CMK (cell line): ENCODE measurements at places on chromosomes 2 and 18.

- no peak for DNase-seq
Observed at GRCh38 chr18:32760391-32760790, 12.4 kb downstream of the KLHL14 start.

- peak; percentile 51 for DNase-seq
Observed at GRCh38 chr2:61017003-61017555, 441 bp upstream of the PEX13 start.

DNA sequence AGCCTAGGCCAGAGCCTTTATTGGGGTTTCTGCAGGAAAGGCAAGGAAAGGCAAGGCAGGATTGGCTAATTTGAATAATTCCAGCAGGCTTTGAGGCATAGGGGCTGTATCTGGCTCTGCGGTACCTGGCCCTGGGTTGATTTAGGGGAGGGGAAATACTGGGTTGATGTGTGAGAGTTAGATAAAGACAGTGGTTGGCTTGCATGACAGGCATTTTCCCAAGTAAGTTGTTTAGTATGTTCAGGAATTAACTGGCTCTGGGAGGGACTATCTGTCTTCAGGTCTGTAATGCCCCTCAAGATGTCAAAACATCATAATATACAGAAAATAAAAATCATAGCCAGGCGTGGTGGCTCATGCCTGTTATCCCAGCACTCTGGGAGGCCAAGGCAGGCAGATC lies 98.7 kb downstream of the UBR3 start:
- peak; percentile 9 for DNase-seq

- no peak for DNase-seq
Observed at GRCh38 chr2:37389989-37390765, 45.7 kb downstream of the QPCT start.

- DNase-seq, result no peak
Observed at GRCh38 chr2:20370191-20370590, 19.5 kb upstream of the PUM2 start.

DNA sequence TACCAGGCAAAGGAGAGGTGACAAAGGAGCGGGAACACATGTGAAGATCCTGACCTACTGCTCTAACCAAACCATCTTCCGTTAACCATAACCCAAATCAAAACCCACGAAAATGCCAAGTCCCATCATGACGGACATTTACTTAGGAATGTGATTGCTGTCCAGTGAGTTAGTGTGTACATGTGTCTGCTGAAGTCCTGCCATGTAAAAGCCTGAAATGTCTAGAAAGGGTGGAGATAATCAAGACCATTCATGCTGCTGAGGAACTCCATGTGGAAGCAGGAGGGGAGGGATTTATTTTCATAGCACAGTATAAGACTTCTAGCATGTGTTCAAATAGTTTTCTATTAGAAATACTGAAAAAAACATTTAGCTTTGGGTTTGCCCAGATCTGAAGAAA lies 137.0 kb upstream of the BOD1L2 start:
- no peak for DNase-seq

DNA sequence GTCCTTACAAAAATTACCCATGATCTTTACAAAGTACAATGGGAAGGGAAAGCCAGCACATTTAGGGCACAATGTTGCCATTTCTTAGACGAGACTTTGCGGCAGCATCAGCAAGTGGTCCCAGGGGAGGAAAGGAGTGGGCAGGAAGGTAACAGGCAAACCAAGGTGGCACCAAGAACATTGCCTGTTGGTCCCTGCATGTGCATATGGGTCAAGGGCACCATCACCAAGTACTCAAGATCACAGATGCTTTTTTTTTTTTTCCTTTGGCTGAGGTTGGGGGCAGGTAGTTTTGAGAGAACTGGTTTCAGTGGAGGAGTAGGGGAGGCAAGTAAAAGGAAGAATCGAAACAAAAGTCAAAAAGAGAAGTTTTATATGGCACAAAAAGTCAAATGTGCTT lies 752 bp upstream of the CYTIP start:
- no peak for DNase-seq

- no peak for DNase-seq
Observed at GRCh38 chr2:25615920-25616319, 57.5 kb downstream of the DTNB start.

DNA sequence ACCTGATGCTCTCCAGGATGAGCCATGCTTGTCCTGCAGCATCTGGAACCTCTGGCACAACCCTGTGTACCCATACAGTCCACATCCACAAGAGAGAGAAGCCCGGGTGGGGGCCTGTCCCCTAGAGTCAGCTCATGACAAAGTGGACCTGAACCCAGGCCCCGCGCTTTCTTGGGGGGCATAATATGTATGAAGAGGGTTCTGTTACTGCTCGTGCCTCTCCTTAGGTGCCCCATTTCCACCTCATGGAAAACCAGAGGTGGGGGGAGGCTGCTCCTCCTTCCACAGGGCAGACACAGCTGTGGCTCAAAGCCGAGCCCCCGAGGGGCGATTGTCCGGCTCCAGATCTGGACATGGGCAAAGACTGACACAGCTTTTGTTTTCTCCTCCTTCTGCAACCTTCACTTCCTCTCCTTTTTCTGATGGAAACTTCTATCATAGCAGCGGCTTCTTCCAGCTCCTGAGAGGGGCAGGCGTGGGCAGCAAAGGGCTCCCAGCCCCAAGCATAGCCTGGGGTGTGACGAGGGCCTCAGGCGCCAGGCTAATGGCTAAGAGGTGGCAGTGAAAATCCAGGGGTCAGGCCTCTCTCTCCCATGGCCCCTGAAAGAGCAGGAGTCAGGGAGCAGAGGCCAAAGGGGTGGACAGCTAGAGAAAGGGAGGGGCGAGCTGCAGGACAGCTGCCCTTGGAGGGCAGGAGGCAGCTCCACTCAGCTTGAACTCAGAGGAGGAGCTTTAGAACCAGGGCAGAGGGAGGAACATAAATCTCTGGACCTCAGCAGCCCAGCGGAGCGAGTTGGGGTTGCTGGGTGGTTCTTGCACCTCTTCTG lies 155.5 kb downstream of the ZFP36L2 start:
- DNase-seq, result no peak

DNA sequence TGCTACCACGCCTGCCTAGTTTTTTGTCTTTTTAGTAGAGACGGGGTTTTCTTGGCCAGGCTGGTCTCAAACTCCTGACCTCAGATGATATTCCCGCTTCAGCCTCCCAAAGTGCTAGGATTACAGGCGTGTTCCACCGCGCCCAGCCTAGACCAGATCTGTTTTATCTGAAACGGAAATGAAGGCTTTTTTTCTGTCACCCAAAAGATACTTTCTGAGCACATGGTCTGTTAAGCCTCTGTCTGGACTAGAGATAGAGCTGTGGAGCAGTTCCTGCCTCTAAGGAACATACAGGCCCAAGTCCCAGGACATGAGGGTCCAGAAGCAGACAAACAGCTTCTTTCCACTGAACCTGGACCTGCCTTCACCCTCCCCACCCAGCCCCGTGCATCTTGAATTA lies 43.6 kb upstream of the PTMA start:
- no peak for DNase-seq

DNA sequence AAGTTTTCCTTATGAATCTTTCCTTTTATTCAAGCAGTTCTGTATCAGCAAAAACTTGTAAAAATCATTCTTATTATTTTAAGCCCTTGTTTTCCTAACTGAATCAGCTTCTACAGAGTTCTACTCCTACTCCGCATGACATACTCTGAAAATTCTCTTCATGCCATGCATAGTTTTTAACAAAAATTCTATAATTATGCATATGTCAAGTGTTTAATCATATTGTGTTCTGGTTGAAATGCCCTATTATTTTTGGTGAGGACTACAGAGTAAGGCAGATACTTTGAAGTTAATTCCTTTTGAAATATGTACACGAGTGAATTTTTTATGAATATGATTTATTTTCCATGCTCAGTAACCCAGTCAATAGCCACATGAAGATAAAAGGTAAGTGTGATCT lies 28.8 kb downstream of the ANKRD30B start:
- no peak for DNase-seq

- DNase-seq, result no peak
Observed at GRCh38 chr2:28274911-28275685, 117.6 kb upstream of the FOSL2 start.

DNA sequence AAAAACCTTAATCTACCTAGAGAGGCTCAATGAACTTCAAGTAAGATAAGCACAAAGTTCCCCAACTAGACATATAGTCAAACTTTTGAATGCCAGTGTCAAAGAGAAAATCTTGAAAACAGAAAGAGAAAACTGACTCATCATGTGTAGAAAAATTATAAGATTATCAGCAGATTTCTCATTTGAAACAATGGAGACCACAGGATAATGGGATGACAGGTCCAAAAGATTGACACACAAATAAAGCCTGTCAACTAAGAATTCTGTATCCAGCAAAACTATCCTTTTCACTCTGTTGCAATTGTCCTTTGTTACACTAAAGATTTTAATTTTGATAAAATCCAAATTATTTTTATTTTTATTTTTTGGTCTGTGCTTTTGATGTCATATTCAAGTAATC lies 61.6 kb downstream of the COPS8 start:
- no peak for DNase-seq

DNA sequence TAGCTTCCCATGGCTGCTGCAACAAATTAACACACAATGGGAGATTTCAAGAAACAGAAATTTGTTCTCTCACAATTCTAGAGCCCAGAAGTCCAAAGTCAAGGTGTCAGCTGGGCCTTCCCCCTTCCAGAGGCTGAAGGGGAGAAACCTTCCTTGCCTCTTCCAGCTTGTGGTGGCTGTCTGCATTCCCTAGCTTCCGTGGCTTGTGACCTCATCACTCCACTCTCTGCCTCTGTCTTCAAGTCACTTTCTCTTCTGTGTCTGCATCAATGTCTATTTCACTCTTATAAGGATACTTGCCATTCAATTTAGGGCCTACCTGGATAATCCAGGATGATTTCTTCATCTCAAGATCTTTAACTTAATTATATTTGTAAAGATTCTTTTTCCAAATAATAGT lies 16.8 kb upstream of the SRBD1 start:
- DNase-seq, result no peak
